Stimulated activated CD4-positive, alpha-beta T cell treated with anti-CD3 and anti-CD28 coated beads, Interleukin-1b, Interleukin-23, amount 100 ng/mL, for 4 hours (primary cell): ENCODE measurements at places on chromosomes 3 and 15.

GRCh38 chr3:33980252-33980651, 181.8 kb downstream of the PDCD6IP start:
- DNase-seq, result no peak

DNA sequence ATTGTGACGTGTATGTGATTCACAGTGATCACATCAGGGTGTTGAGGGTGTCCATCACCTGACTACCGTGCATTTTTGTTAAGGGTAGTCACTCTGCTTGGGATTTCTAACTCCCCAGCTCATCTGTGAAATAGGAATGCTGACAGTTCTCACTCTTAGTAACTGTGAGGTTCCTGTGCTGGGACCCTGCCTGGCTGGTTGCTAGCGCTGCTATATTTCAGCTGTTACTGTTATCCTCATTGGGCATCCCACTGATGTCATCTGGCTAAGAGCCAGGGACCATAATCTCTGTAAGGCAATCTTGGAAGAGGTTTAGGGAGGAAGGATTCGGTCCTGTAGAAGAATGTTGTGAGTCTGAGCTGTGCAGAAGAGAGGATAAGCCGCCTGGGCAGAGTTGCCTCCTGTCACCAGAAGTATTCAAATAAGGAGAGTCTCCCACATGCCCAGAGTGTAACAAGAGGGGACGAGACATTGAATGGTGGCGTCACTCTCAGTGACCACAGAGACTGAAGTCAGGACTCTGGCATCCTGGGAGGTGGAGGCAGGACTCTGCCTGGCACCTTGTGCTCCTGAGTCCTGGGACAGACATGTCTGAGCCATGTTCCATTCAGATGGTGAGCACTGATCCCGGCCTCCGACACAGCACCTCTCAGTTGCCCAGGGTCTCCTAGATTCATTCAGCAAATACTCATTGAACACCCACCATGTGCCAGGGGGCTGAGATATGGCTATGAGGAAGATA, 52.2 kb downstream of the FBLN2 start:
- DNase-seq, result no peak

DNA sequence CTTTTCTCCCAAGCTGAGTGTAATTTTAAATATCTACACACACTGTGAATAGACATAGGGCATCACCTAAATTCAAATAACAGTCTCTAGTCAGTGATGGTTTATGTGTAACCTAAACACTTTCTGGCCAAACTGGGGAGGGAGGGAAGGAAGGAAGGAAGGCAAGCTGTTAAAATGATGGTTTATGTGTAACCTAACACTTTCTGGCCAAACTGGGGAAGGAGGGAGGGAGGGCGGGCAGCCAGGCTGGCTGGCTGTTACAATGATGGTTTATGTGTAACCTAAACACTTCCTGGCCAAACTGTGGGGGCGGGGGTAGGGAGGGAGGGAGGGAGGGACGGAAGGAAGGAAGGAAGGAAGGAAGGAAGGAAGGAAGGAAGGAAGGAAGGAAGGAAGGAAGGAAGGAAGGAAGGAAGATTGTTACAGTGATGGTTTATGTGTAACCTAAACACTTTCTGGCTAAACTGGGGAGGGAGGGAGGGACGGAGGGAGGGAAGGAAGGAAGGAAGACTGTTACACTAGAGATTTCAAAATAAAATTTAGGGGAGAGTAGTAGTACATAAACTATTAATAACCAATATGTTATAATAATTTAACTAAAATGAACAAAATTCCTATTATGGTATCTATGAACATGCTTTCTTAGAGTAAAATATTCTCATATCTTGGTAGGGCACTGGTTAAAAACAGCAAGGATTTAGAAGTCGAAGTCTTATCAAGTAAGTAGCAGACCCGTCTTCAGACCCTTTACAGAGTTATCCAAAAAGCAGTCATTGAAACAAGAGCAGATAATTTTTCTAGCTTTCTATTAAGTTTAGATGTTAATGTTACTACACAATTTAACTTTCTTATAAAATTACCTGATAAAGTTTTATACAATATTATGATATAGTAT, 148.1 kb downstream of the LMLN start:
- DNase-seq, result no peak

- no peak for DNase-seq
These were observed 93.7 kb upstream of the BOC start for GRCh38 chr3:113117511-113118234.

DNA sequence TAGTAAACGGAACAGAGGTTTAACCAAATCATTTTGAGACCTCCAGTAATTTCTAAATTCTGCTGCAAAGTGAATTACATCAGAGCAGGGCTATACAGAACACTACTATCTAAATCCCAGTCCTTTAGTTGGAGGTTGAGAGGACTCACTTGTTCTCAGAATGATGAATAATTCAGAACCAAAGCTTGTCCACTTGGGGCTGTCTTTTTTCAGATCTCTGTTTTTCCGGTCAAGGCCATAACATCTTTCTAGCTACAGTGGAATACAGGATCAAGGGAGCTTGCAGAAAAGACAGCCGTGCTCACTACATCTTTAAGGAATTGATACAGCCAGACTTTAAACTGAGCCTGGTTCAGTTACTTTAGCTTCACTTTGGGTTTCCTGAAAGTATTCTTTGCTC, 194.5 kb downstream of the EFHB start:
- DNase-seq, result no peak

GRCh38 chr15:43329217-43329959, 985 bp downstream of the LCMT2 start:
- DNase-seq, result peak; percentile 3

DNA sequence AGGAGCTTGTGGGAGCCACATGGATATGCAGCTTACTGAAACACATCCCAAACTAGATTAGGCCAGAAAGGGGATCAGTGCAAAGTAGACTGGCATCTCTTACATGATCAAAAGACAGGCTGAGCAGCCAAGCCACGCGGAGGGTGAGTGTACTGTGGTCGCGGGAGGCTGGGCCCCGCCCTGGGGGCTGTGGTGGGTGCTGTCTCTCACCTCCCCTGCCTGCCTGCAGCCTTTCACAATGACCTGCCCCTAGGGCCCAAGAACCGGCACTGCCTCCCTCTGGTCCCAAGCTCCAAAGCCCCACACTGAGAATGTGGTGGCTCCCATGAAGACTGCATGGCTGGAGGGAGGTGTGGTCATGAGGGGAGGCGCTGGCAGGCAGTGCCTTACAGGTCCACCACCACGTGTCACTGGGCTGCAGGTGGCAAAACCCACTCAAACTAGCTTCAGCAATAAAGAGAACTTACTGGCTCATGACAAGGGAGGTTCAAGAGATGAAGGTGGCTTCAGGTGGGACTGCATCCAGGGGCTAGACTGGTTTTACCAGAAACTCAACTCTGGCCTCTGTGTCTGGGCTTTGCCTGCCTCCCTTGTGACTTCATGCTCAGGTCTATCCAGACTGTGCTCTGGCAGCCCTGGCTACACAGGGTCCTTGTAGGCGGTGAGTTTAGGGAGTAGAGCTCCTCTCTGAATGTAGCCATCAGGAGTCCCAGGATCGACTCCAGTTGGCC, 27.4 kb upstream of the PLXND1 start:
- no peak for DNase-seq

DNA sequence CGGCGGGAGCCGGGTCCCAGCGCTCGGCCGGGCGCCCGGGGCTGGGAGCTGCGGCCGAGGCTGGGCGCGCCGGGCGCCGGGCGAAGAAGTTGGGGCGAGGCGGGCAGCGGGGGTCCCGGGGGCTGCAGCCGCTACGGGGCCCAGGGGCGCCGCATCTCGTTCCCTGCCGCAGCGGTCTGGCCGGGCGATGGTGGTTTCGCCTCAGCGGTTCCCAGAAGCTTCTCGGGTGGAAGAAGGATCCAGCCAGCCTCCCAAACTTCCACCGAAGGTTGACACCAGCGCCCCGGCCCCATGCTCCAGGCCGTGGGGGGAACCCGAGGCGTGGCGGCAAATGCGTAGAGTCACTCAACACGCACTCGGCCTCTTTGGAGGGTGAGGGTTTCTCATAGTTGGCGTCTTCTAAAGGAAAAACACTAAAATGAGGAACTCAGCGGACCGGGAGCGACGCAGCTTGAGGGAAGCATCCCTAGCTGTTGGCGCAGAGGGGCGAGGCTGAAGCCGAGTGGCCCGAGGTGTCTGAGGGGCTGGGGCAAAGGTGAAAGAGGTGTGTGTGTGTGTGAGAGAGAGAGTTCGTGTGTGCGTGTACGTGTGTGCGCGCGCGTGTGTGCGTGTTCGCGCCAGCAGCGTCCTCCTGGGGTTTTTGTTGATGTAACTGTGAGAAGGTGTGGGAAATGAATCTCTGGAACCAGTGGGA, 940 bp downstream of the BOC start:
- no peak for DNase-seq

GRCh38 chr3:49199900-49200281, 28.5 kb downstream of the KLHDC8B start:
- no peak for DNase-seq
